Heart left ventricle (tissue), 16 donors: ENCODE measurements at places on chromosomes 1 and 21.

- H3K4me1 ChIP-seq: no peaks in the 10 kb centered on the region
- no peak overlapping the region for H3K4me3 ChIP-seq
- H3K36me3 ChIP-seq: no peaks in the 10 kb centered on the region
Observed at GRCh38 chr1:84712276-84712874, 22.1 kb upstream of the SSX2IP start.

DNA sequence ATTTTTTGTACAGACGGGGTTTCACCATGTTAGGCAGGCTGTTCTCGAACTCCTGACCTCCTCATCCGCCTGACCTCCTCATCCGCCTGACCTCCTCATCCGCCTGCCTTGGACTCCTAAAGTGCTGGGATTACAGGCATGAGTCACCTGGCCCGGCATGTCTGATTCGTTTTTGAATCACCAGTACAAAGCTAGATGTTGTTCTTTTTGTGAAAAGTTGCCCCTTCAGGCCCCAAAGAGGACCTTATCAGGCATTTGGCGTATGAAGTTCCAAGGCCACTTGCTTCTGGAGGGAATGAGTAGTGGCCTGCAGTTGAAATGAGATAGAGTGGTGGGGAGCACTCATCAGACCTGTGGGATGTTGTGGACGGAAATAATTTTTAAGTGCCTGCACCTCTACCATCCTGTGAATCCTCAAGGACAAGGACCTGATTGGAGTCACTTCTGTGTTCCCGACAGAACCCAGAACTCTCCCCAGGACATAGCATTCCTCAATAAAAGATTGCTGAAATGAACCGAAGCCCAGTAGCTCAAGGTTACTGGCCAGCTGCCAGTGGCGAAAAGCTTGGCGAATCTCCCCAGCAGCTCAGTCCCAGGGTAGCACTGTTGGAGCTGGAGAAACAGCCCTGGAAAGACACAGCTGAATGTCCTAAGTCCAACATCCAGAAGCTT lies 50.1 kb downstream of the NDUFS5 start:
- no peak overlapping the region for H3K4me3 ChIP-seq
- H3K27ac ChIP-seq: no peak overlapping the region
- H3K4me1 ChIP-seq: peaks cover 16% of the 10 kb centered on the region
- peak; percentile 63 for DNase-seq
- H3K27me3 ChIP-seq: no peaks in the 10 kb centered on the region
- no peaks in the 10 kb centered on the region for H3K36me3 ChIP-seq

DNA sequence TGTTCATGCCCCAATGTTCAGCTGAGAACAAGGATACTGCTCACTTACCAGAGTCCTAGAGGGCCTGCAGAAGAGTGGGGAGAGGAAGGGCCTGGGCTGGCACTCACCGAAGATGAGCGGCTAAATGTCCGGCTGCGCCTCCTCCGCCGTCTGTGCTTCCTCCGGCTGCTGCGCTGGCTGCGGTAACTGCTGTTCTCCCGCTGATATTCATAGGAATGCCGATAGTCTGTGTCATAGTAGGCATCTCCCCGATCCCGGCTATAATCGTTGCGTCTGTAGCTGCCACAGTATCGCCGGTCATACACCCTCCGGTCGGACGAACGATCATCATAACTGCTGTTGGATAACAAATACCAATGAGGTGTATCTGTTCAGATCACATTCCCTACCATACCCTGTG lies 3.9 kb downstream of the CLK2 start:
- no peak overlapping the region for H3K27ac ChIP-seq
- no peaks in the 10 kb centered on the region for H3K27me3 ChIP-seq
- no peak overlapping the region for H3K4me3 ChIP-seq

DNA sequence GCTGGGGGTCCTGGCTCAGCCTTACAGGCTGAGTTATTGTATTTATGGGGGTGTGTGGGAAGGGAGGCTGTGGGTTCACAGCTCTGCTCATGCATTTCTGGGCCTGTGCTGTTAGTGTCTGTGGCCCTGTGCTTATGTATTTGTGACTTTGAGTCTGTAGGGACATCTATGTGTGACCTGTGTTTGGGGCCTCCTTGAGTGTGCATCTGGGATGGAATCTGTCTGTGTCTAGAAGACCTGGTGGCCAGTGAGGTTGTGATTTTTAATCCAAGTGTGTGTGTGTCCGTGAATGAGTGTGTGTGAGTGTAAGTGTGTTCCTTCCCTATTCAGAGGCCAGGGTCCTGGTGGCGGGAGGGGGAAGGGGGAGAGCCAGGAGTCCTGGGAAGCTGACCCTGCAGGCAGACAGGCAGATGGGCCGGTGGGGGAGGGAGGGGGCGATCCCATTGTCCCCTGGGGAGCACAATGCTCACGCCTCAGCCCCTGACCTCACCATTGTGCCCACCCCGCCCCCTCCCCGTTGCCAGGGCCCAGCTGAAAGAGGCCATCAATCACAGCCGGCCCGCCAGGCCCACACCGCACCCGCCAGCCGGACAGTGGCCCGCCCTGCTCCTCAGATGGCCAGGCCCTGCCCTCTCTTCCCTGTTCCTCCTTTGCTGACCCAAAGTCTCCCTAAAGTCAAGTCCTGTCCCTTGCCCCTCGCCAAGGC lies 19.6 kb downstream of the SLC27A3 start:
- peak; percentile 61 for DNase-seq
- H3K27ac ChIP-seq: no peak overlapping the region
- H3K27me3 ChIP-seq: no peaks in the 10 kb centered on the region
- H3K36me3 ChIP-seq: no peaks in the 10 kb centered on the region
- no peak overlapping the region for H3K4me3 ChIP-seq

- H3K36me3 ChIP-seq: no peaks in the 10 kb centered on the region
- H3K4me1 ChIP-seq: no peaks in the 10 kb centered on the region
- H3K27me3 ChIP-seq: no peaks in the 10 kb centered on the region
- no peak for DNase-seq
Observed at GRCh38 chr21:44829507-44830092, 11.7 kb upstream of the SUMO3 start.

- peaks cover 11% of the 10 kb centered on the region for H3K4me1 ChIP-seq
- H3K4me3 ChIP-seq: no peak overlapping the region
Observed at GRCh38 chr1:21129407-21129806, 47.3 kb downstream of the EIF4G3 start.

GRCh38 chr1:6823793-6824192 lies 38.5 kb downstream of the CAMTA1 start:
- no peak overlapping the region for H3K4me3 ChIP-seq
- DNase-seq: no peak
- H3K27ac ChIP-seq: no peak overlapping the region
- no peaks in the 10 kb centered on the region for H3K27me3 ChIP-seq
